RPMI7951 (cell line): ENCODE measurements at places on chromosomes 6 and 20. TPM values are rescaled to one million over a fixed set of nuclear protein-coding genes. Genes with fewer than 3 reads are reported as not detected.

HLA-DOA gene
- total RNA-seq, result under 0.01 TPM in 1 of 2 replicates, not detected in the other

LGSN gene
- not detected in 2 replicates for total RNA-seq

TDRD6 gene
- not detected in 2 replicates for total RNA-seq

DNA sequence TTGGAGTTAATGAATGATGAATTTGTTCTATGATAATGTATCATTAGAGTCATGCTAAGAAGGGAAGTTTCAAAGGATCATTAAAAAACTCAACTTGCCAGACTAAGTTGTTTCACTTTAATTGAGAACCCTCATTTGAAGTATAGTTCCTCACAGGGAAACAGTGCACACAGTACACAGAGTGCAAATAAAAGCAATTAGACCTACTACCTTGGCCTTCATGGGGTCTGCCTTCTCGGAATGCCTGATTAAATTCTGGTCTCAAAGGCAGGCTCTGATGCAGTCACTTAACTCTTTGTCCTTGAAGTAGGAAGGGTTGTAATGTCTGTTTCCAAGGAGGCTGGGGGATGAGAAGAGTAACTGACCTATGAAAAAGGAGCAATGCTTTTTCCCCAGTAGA, 457.3 kb downstream of the TBC1D32 start:
- DNase-seq, result no peak

- DNase-seq, result no peak
These were observed 375.4 kb upstream of the RSPO3 start for GRCh38 chr6:126743076-126743475.

GRCh38 chr20:18628330-18628920, 40.6 kb downstream of the DTD1 start:
- DNase-seq, result no peak
